MM.1S (cell line): ENCODE measurements at places on chromosomes 3 and 15.

GRCh38 chr3:191334346-191334893 is 4.1 kb upstream of the UTS2B start:
- no peak for DNase-seq

DNA sequence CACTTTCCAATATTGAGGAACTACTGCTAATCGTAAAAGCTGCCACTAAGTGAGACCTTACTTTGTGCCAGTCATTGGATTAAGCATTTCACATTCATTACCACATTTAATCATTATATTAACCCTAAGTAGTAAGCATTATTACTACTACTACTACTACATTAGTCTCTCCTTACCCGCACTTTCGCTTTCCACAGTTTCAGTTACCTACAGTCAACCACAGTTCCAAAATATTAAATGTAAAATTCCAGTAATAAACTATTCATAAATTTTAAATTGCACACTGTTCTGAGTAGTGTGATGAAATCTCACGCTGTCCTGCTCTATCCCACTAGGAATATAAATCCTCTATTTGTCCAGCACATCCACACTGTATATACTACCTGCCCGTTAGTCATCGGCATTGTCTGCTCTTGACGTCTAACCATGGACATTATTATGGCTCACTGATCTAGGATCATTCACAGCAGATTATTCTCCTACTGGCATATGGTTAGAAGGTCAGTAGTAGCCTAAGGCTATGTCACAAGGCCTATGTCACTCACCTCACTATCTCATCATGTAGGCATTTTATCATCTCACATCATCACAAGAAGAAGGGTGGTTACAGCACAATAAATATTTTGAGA is 121.1 kb downstream of the GSK3B start:
- DNase-seq = no peak

- no peak for DNase-seq
Observed at GRCh38 chr3:39934696-39935095, 125.3 kb downstream of the MYRIP start.

DNA sequence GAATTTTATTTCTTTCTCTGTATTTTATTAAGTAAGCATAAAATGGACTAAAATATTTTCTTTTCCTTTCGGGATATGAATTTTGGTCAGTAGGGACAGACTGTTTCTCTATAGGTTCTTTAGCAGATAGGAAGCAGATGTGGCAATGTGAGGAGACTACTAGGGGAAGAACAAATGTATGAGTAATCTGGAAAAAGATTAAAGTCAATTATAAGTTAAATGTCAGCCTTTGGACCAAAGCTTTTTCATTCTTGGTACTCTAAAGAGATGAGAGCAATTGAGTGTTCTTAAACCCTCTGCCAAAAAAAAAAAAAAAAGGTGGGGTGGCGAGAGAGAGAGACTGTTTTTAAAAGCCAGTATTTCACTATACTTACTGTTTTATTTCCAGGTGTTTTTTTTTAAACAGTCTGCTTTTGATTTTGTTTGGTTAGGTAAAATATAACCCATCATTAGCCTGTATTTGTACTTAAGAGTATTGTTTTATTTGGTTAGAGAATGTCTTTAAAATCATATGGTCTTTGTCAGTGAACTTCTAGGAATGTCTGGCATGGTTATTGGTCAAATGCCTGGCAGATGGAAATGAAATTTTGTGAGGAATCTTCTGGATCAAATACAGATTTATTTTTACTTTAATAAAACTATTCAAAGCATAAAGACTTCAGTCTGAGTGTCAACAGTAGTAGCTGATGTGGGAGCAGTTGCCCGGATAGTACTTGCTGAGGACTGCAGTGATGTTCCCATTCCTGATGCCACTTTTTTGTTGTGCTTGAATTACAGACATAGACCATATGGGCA is 63.8 kb downstream of the LRRC49 start:
- no peak for DNase-seq

DNA sequence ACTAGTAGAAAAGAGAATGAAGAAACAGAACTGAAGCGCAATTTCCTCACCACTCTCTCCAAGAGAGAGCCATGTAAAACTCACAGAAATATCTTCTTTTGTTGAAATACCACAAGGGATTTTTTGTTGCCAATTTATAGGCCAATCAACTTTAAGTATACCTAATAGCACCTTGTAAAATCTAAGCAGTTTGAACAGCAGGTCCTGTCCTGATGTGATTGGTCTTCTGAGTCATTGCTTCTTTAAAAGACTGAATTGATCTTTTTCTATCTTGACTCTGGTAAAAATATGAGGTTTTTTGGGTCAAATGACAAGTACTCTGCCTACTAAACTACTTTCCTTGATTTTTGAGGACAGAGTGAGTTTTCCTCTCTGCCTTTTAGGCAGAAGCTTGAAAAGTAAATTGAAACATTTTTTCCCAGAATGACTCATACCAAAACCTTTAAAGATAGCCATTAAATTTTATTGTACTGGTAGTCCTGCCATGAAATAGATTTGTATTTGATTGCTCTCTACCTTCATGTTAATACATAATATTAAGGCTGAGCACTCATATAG is 343.9 kb upstream of the CBLB start:
- DNase-seq = no peak

GRCh38 chr3:24773798-24774197 is 279.1 kb upstream of the THRB start:
- peak; percentile 64 for DNase-seq

- no peak for DNase-seq
Observed at GRCh38 chr15:97874139-97874538, 86.4 kb upstream of the ARRDC4 start.

DNA sequence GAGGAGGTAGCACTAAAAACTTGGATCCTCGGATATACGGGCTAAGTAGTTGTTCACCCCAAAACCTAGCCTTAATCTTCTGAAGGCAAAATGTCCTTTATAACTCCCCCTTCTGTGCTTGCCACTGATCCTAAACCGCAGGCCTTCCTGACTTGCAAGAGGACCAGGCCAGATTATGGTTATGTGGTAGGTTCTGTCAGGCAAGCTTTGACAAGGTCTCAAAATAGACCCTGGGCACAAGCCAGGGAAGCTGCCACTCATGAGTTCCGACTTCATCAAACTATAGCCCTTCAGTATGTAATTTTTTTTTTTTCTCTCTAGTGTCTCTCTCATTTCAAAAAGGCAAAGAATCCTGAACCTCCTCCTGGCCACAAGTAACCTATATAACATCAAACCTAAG is 3.2 kb downstream of the LRRFIP2 start:
- no peak for DNase-seq

DNA sequence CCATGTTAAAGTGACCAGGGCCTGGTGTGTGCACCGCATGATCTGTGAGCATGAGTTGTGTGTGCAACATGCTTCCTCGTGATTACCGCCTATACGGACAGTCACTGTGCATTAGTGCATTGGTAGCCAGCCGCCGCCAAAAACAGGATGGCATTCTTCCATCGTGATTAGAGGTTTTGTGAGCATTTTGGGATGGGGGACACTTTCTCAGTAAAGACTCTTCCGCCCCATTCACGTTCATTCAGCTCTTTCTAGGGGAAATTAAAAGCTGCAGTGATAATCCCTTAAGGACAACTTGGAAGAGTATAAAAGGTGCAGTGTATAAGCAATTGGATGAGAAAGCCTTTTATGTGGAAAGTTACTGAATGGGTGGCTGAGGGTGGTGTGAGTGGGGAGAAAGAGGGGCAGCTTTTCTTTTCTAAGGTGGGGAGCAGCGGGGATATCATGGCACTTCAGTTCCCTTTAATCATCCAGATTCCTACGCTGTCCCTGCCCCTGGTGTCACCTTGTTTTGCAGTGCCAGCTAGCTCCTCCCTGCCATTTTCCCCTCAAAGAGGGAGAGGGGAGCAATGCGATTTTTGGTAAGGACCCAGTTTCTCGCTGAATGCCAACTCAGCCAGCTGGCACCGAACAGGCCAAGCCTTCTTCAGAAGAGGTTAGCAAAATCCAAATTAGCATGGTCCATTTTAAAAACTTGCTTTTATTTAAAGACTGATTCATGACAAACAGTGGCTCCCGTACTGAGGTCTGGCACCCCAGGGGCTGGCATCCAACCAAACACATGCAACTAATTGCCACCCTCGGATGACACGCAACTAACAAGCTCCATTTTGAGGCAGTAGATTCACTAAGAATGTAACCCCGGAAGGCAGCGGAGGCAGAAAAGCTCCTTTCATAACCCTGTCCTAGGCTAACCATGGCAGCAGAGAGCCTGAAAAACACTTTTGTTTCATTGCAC is 447.8 kb downstream of the FHIT start:
- DNase-seq = no peak

DNA sequence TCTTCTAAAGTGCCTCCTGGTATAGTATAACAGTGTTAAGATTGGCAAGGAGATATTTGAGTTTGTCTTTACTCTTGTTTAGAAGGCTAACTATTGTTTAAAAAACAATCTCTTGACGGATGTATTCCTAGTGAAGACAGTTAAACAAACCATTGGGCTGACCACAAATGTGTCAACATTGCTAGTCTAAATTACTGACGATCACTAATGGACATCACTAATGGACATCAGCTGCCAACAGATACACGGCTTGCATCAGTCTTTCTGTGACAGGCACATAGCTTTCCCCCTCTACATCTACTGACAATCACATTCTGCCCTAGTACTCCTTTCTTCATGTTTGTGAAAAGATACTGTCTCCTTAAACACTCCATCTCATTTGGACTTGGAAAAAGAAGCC is 57.1 kb upstream of the ETV5 start:
- DNase-seq = no peak

DNA sequence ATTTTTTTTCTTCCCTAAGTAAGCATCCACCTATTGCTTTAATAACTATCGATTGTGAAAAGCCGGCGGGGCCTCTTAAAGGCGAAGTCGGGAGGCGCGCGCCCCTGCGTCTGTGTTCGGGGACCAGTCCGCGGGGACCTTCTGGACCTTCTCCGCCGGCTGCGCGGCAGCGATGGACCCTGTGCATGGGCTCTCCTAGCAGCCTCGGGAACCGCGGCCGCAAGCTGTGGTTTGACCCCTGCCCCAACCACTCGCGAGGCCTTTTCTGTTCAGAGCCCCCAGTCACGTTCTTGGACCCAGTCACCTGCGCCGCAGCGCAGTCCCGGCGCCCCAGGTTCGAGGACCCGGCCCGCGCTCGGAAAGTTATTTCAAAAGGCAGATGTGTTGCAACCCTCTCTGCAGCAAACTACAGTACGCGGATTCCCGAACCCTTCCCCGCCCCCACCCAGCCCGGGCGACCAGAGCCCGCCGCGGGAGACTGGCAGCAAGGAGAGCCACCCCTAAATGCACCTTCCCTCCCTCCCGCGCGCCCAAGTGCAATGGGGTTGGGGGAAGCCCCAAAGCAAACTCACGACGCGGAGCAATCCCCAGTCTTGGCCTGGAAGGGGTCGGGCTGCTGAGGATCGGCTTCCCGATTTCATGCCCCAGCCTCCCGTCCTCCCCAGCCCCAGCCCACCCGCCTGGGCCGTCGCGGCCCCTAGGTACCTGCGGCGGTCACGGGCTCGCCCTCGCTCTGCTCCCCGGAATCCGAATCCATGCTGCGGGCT is 684 bp downstream of the TNFAIP8L3 start:
- no peak for DNase-seq

DNA sequence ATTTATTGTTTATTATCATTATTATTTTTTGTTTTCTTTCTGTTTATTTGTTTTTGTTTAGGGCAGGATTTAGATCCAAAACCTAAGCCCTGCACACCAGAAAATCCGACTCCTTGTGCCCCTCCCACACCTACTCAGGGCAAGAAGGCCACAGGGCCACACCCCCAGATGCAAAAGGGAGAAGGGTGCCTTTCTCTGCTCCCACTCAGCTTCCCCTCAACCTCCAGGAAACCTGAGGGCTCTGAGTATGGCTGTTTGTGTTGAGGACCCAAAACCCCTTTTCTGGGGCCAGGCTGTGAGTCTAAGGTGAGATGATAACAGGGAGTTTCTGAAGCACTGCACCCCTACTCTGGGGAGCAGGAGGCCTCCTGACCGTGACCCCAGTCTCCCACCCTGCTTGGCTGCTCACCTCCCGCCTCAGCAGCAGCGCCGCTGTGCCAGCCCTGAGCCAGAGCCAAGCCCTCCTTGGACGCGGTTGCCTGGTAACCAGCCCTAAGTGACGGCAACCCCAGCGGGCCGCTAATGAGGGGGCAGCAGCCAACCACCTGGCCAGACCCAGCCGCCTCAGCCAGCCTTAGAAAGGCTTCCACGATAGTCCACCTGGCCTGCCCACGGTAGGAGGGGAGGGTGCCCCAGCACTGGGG is 6.4 kb upstream of the C15orf39 start:
- DNase-seq = no peak
